Dermis microvascular lymphatic vessel endothelial cell (primary cell): ENCODE measurements at places on chromosomes 3 and 15.

DNA sequence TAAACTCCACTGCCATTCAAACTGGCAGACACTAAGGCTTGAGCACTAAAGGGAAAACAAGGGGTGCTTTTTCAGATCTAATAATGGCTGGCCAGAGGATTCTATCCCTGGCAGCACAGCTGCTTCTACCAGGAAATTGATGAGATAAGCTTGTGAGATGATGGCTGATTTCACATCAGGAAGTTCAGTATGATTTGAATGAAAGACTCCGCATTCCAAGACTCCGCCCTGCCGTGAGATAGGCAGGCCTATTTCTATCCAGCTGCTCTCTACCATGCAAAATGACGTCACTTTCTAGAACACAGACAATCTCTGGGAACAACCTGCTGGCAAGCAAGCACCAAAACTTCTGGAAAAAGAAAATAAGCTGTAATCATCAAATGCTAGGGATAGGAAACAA lies 171.8 kb downstream of the WDR76 start:
- DNase-seq, result no peak

DNA sequence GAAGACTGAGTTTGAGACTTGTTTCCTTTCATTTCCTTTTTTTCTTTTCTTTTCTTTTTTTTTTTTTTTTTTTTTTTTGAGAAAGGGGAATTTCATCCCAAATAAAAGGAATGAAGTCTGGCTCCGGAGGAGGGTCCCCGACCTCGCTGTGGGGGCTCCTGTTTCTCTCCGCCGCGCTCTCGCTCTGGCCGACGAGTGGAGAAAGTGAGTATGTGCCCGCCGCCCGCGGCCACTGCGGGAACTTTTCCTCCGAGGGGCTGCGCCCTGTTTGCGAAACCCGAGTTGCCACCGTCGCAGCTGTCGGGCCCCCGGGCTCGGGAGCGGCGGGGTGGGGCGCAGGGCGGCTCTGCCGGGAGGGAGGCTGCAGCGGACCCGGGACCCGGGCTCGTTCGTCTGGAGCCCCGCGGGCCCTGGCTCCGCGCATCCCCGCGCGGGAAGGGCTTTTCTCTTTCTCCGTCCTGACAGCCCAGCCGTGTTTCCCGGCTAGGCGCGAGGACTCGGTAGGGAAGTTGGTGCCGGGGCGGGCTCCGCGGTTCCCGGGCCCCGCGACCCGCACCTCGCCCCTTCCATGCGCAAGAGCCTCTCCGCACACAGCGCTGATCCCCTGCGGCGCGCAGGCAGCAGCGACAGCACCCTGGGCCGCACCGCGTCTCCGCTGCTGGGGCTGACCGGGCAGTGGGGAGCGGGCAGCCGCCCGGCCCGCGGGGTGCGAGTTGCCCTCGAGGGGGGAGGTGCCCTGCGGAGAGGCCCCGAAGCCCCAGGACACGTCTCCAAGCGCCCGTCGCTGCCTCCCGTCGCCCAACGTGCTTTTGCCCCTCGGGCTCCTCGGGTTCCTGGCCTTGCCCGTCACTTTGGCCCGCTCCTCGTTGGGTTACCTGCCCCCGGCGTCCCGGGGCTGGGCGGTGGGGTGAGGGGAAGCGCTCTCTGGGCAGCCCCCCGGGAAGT lies 1.4 kb downstream of the IGF1R start:
- peak; percentile 38 for DNase-seq

DNA sequence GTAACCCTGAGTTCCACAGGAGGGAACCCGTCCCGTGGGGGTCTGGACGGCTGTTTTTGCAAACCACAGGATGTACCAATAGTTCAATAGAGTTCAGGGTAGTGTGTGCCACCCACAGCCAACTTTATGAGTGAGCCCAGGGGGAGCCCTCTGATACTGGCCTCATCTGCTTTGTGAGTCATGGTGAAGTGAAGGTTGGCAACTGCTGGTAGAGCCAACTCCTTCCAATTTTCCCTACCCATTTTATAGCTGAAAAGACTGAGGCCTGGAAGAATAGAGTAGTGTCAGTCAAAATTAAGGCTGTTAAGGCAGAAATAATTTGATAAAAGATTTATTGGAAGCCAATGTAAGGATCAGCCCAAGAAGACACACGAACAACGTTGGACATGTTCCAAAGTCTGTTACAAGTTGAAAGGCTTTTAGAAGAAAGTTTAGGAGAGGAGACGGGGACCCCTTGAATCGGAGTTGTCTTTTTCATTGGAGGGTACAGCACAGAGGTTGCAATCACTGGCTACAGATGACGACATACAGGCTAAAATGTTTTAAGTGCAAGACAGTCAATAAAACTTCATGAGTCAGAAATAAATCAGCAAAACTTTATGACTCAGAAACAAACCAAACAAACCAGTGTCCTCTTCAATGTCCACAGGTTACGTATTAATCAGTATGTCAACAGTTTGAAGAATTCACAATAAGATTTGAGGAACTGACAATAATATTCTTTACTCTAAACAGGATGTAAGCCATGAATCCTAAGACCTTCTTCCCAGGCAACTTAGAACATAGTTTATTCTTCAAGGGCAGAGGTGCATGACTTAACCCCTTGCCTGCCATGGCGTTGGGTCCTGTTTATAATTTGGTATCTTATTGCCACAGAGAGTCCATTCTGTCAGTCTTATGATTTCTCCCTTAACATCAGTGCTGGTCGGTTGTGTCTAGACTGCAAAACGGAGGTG lies 62.9 kb upstream of the NR2E3 start:
- peak; percentile 79 for DNase-seq

DNA sequence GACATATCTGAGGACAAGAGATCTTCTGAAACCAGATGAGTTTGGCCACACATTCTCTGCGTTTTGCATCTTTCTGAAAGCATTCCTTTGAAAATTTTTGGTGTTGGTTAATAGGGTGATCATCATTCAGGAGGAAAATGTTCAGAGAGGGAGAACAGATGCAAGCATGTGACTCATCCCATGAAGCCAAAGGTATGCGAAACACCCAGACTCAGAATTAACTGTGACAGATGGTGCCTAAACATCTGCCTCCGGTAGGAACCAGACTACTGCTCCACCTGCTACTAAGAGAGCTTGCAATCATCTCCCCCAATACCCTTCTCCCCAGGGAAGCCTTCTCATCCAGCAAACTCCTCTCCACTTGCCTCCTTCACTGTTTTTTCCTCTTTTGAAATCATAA lies 46.2 kb downstream of the TRIM69 start:
- DNase-seq, result no peak

GRCh38 chr15:22227411-22228100 lies 147.2 kb downstream of the OR4M2 start:
- no peak for DNase-seq

- DNase-seq, result no peak
Observed at GRCh38 chr15:48850648-48851047, 27.3 kb upstream of the EID1 start.

GRCh38 chr3:124351430-124352148 lies 359.7 kb upstream of the ROPN1 start:
- DNase-seq, result peak; percentile 21

DNA sequence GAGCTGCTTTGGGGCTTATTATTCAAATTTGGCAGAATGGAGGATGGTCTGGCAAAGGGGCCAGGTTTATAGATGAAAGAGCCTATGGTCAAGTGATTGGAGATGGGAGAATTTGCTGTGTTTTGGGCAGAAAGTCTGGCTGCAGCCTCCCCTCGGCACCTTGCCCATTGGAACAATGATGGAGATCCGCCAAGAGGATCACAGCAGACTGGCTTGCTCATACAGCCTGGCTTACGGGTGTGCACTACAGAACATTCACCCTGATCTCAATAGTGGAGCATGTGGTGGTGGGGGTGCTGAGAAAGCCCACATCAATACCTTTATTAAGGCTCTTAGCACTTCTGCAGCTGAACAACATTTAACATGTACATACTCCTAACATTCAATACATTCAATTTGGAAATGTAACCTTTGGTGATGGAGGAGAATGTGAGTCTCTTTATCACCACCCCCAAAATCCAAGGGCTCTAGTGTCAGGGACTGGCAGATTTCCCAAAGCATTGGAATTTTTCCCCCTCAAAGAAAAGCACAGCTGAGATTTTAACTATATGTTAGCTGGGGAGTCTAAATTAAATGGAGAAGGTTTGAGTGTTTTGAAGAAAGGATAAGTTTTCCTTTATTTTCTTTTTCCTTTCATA lies 118.4 kb upstream of the TMC3 start:
- DNase-seq, result peak; percentile 75

GRCh38 chr3:146133441-146133840 lies 27.5 kb downstream of the PLOD2 start:
- DNase-seq, result peak; percentile 28

GRCh38 chr3:64170270-64170669 lies 55.0 kb downstream of the PRICKLE2 start:
- no peak for DNase-seq

DNA sequence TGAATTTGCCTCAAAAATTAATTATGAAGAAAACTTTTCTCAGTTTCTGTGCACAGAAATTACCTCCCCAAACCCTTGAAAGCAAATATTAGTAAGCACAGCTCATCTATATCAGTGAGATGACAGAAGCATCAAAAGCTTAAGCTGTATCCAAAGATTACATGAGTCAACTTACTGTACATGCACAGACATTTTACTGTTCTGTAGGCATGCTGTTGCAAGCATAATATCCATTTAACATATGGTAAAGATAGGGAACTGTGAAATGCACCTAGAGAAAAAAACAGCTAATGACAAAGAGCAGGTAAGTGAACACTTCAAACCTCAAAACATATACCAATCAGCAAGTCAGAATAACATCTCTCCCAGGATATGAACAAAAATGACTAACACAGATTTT lies 20.9 kb downstream of the SHOX2 start:
- DNase-seq, result no peak

GRCh38 chr3:18103591-18103990 lies 321.5 kb downstream of the SATB1 start:
- no peak for DNase-seq

DNA sequence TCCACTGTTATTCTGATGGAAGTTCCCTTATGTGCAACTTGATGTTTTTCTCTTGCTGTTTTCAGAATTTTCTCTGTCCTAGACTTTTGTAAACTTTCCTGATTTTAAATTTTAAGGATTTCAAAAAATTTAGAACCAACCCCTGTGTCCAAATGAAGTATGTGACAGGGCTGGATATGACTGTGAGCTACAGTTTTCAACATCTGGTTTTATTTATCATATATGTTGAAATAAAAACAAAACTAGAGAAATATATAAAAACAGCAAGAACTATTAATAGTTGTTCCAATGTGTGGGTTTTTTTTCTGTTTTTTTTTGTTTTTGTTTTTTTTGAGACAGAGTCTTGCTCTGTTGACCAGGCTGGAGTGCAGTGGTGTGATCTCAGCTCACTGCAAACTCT lies 47.4 kb upstream of the PSMD6 start:
- DNase-seq, result no peak

DNA sequence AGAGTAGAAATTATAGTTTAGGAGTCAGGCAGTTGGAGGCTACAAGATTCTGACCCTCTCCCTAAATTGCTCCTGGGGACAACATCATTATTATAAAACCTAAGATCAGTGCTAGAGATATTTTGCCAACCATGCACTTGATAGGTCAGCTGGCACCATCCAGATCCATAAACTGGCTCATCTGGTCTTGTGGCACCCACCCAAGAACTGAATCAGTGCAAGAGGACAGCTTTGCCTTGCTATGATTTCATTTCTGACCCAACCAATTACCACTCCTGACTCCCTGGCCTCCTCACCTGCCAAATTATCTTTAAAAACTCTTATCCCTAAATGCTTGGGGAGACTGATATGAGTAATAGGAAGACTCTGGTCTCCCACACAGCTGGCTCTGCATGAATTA lies 461.1 kb upstream of the TGFBR2 start:
- DNase-seq, result no peak

- DNase-seq, result no peak
Observed at GRCh38 chr3:8555113-8555661, 53.6 kb downstream of the LMCD1 start.

- DNase-seq, result no peak
Observed at GRCh38 chr15:78317145-78317836, 17.9 kb upstream of the SKIC8 start.
